Left renal pelvis (tissue), 4 donors: ENCODE measurements at places on chromosomes 7 and 10.

- no peak for DNase-seq
These were observed 1.0 kb downstream of the FAM107B start for GRCh38 chr10:14773551-14774213.

GRCh38 chr7:83509255-83510021 is 139.5 kb downstream of the SEMA3E start:
- no peak for DNase-seq

GRCh38 chr7:27647489-27647888 is 15.2 kb downstream of the HIBADH start:
- no peak for DNase-seq

- DNase-seq, result no peak
These were observed 193.9 kb downstream of the NXPH1 start for GRCh38 chr7:8627325-8627724.

GRCh38 chr7:107551936-107552335 is 11.8 kb downstream of the COG5 start:
- no peak for DNase-seq

DNA sequence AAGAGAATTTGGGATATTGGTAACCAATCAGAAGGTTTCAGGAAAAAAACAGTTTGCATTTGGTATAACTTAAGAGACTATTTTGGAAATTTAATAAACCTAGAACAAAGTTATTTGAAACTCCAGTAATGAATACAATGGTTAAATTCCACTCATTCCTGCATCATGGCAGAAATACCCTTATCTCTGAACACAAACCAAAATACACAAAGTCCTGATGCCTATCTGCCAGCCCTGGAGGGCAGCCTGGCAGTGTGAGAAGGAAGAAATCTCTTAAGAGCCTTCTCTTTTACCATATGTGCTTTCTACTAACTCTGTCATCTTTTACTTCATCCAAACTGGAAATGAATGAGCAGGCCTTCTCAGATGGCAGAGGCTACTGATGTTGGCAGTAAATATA is 147.1 kb upstream of the LYZL1 start:
- no peak for DNase-seq

DNA sequence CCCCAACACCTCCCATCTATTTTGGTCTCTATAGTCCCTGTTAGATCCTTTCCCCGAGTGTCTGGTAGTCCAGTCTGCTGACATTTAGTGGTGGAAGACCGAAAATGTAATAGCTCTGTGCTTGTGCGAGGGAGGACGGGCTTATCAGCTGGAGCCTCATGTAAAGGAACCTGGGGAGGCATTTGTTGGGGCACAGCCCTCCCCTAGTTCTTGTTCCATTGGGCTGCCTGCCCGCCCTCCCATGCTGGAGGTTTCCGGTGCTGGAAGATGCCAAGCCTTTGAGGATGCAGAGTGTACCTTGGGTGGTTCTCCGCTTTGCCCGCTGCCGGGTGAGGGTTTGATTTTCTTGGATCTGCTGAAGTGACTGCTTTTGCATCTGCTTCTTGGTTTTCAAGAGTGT is 5.4 kb downstream of the ZNF862 start:
- no peak for DNase-seq

GRCh38 chr7:79452495-79453265 is 787 bp downstream of the MAGI2 start:
- DNase-seq, result no peak
